ENCODE measurements at places on chromosomes 3 and 15. TPM values are rescaled to one million over a fixed set of nuclear protein-coding genes. Genes with fewer than 3 reads are reported as not detected.
A peak's percentile ranks its signal among the peaks of the same experiment; 100 is the strongest.

Gene MAP3K13
- 11.6 TPM for total RNA-seq

Gene KIF15
- total RNA-seq: 9.9 TPM

Gene ADAMTS17
- under 0.01 TPM for total RNA-seq

Gene EOMES
- not detected for total RNA-seq

Gene SUCNR1
- 0.43 TPM for total RNA-seq

Gene ITIH4
- total RNA-seq: 1.3 TPM

Gene PRSS50
- not detected for total RNA-seq

Gene NME9
- not detected for total RNA-seq

Gene NECTIN3
- total RNA-seq: 89.5 TPM

DNA sequence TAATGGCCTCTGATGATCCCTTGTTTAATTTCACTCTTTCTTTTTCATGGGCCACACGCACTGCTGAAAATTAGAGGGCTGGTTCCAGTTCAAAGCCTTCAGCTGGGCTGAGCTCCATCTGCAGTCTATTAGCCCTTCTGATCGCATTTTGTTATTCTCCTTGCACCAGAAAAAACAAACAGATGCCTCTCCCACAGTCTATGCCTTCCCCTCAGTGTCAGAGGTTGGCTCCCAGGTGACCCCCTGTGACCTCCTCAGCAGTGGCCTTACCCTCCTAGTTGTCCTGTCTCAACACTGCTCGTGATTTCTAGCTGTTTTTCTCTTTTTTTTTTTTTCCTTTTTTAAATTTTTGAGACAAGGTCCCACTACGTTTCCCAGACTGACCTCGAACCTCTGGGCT lies 77.1 kb upstream of the PRTG start:
- DNase-seq: no peak

DNA sequence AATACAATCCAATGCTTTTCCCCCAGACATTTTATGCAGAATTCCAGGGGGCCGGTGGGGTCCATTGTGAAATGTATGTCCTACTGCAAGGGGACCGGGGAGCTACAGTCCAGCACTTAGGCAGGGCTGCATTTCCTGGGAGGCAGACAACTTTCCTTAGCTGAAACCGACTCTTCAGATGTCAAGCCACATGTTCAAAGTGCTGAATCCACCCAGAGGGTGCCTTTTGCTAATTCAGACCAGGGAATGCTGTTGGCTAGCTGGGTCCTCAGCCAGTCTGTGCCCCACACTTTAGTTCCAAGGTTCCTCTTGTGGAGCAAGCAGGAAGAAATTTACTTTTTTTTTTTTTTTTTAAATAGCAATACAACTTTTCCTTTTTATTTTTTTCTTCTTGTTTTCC lies 219.5 kb upstream of the LRTM1 start:
- DNase-seq: no peak

GRCh38 chr3:62109534-62109933 lies 263.8 kb downstream of the FEZF2 start:
- DNase-seq: peak; percentile 95

GRCh38 chr15:66773129-66773873 lies 71.3 kb downstream of the SMAD6 start:
- DNase-seq: peak; percentile 71

DNA sequence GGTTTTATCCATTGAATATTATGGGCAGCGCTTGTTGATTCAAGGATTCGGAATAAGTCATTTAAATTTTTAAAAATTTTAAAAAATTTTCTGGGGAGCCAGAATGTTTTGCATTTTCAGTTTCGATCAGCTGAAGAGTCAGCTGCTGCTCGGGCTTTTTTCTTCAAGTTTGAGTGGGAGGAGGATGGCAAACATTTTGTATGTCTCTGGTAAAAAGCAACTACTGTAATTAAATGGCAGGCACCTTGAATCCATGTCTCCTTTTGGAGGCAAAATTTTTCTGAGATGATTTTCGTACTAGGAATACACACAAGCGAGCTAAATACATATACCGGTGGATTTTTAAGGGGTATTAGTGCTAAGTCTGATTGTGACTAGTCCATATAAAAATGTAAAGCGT lies 612 bp downstream of the C3orf38 start:
- peak; percentile 32 for DNase-seq

DNA sequence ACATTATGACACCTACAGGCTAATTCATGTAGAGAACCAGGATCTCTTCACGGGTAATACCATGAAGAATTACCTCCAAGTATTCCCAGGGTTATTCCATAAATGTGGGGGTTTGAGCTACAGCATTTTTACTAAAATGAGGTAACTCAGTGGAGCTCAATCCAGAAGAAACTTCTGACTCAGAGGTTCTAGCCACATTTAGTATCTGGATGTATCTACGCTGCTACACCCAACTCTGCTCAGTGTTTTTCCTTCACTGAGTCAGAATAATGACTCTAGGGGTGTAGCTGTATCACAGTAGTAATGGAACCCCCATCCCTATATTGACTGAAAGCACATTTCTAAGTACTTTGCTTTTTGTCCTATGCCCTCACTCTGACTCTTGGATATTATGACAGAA lies 52.4 kb downstream of the COPS2 start:
- peak; percentile 17 for DNase-seq

DNA sequence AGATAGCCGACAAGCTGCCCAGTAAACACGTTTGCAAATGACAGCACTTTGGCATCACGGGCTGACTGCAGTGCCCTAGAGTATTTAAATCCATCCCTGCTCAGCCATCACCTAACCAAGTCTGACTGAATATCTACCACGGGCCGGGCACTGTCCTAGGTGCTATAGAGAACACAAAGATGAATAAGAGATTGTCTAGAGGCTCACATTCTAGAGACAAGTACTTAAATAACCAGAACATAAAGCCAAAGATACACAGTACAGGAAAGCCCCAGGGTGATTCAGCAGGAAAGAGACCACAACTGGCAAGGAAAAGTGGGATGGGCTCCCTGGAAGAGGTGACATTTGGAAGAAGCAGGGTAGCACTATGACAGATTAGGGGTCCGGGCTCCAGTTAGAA lies 103.5 kb downstream of the MYLK start:
- no peak for DNase-seq

- no peak for DNase-seq
These were observed 58.5 kb upstream of the ZNF148 start for GRCh38 chr3:125433611-125434041.

DNA sequence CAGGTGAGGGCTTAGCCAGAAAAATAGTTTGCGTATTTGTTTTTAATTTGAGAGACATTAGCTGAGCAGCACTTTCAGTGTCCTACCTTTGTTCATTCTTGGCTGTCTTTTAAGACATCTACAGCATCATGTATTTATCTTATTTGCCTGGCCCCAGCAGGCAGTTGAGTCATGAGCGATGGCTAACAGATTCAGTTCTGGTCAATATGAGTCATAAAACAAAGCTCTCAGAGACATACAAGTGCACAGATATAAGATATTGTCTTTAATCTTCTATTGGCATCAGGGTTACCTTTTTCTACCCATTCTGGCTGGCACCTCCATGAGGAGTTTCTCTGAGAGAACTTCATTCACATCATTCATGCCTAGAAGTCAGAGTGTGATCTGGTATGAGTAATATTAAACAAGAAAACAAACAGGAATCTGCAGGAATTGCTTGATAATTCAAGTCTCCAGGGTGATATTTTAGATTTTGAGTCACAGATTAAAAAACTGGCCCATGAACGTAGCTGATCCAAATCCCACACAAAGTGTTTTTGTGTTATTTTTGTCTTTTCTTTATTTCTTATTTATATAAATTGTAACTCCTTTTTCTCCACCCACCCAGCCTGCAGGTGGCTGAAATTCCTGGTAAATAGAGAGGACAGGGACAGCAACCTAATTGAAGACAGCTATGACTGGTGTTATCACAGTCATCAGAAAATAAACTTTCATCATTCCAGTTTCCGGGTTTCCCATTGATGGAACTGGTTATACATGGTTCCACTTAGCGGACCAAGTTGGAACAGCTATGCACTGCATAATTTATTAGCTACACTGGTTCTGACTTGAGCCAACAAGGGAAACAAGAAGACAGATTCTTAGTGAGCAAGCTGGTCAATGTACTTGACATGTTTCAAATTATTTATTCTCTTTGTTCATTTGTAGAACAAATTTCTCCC lies 47.3 kb downstream of the PLSCR2 start:
- DNase-seq: peak; percentile 24

- no peak for DNase-seq
These were observed 215.6 kb upstream of the AZI2 start for GRCh38 chr3:28564211-28564610.

GRCh38 chr3:49416867-49417266 lies 4.6 kb downstream of the TCTA start:
- DNase-seq: no peak

- no peak for DNase-seq
These were observed 636.0 kb upstream of the TBL1XR1 start for GRCh38 chr3:177833332-177833731.

- DNase-seq: peak; percentile 78
These were observed 99.0 kb downstream of the ANO10 start for GRCh38 chr3:43522727-43523362.

- no peak for DNase-seq
These were observed 268.7 kb upstream of the ARRDC4 start for GRCh38 chr15:97691799-97692198.

DNA sequence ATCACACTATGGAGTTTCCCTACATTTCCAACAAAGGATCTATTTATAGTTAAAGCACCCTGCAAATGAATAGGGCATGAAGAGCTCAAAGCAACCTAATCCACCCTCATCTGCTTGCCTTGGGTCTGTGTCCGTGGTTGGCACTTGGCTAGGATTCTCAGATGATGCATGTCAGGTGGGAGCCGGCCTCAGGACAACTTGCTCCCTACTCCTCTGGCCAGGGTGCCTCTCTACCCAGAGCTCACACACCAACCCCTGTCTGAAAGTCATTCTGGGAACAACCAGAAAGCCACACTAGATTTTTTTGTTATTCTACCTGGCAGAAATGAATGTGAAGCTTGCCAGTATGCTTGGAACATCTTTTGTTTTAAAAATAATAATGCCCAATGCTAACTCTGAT lies 13.2 kb downstream of the ARHGEF3 start:
- no peak for DNase-seq

- DNase-seq: peak; percentile 40
These were observed 1.6 kb upstream of the CHST13 start for GRCh38 chr3:126522363-126522788.

GRCh38 chr3:118912188-118912587 lies 122.5 kb downstream of the IGSF11 start:
- no peak for DNase-seq

DNA sequence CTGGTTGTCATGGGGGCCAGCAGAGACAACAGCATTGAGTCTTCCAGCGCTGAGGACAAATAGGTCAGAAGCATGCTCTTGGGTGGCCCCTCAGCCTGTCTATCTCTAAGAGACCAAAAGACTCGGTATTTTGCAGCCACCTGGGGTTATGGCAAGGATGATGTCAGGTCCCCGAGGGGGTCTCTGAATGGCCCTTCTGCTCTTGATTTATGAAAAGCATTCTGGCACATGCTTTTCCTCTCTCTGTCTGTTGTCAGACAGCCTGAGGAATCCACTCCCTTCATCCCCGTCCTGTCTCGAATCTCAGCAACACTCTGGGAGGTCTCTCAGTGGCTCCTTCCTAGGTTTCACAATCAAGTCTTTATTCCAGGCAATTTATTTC lies 156.6 kb upstream of the RGMA start:
- no peak for DNase-seq

DNA sequence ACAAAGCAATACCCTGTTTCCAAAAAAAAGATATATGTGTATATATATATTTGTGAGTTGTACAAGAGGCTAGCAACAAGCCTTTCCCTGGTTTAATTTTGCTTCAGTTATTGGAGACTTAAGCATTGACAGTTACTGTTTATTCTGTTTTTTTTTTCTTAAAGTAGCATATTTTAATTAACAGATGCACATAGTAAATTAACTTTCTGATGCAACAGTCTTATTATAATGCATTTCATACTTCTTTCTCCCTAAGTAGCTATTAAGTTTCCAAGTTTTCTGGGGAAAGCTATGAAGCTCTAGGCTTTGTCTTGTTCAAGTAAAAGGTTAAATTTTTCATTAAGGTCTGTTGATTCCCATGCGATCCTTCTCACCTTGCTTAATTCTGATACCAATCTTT lies 17.9 kb downstream of the PRKCI start:
- no peak for DNase-seq
